ENCODE measurements at places on chromosomes 16 and 17.

- DNase-seq, result no peak
Observed at GRCh38 chr16:54286090-54286365, 559 bp downstream of the IRX3 start.

DNA sequence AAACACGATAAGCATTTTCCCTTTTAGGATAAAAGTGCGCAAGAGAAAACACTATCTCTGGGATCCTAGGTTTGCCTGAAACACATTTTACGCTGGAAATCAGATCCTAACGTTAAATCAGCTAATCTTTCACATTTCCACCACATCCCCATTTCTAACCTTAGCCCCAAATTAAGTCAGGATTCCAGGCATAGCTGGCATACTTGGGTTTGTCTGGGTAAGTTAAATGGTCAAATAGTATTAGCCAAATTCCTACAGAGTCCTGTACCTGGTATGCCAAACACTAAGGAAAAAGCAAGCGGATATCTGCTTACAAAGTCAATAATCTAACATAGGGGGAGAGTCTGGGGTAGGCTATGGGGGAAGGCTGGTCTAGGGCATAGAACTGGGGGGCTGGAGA, 557.4 kb upstream of the ZFHX3 start:
- no peak for DNase-seq

DNA sequence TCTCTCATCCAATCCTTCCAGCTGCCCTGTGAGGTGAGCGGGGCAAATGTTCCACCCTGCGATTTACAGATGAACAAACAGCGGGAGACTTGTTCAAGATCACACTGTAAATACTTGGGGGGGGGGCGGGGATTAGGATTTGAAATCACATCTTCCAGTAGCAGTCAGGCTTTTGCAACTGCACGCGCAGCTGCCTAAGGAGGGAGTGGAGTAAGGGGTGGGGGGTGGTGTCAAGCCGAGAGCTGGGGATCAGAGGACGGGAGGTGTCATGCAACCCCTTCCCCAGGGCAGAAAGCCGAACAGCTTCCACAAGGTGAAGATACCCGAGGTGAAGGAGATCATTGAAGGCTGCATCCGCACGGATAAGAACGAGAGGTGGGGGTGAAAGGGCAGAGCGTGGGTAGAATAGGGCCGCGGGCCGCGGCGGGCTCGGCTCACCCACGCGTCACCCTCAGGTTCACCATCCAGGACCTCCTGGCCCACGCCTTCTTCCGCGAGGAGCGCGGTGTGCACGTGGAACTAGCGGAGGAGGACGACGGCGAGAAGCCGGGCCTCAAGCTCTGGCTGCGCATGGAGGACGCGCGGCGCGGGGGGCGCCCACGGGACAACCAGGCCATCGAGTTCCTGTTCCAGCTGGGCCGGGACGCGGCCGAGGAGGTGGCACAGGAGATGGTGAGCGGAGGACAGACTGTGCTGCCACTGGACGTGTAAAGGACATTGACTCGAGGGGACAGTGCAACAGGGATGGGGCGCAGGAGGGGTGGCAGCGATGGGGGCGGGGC, 4.6 kb downstream of the WNK4 start:
- no peak for DNase-seq

DNA sequence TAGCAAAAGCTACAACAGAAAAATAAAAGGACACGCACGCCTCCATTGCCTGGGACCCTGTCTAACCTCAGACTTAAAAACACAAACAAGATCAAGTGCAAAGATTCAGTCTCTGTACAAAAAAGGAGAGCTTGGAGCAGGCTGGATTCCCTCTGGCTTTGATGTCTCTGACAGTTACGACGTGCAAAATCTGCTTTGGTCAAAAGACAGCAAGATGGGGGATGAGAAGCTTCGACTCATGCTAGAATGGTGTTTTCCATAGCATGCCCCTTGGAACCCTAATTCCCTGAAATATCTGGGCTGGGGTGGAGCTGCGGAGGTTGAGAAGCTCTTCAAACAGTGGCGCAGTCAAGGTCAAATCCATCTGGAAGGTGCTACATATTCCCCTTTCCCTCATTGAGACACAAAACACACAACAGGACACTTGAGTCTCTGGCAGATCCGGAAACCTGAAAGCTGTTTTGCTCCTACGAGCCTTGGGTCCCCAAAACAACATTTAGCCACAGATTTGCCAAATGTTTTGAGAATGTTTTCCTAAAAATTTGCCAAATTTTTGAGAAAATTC, 9.1 kb downstream of the MYH11 start:
- DNase-seq, result no peak

- DNase-seq, result no peak
Observed at GRCh38 chr16:78499399-78499798, 399.9 kb downstream of the WWOX start.

- DNase-seq, result no peak
Observed at GRCh38 chr16:30910427-30911029, 12.8 kb upstream of the FBXL19 start.

GRCh38 chr17:71004413-71004812, 835.1 kb downstream of the KCNJ2 start:
- DNase-seq, result no peak

DNA sequence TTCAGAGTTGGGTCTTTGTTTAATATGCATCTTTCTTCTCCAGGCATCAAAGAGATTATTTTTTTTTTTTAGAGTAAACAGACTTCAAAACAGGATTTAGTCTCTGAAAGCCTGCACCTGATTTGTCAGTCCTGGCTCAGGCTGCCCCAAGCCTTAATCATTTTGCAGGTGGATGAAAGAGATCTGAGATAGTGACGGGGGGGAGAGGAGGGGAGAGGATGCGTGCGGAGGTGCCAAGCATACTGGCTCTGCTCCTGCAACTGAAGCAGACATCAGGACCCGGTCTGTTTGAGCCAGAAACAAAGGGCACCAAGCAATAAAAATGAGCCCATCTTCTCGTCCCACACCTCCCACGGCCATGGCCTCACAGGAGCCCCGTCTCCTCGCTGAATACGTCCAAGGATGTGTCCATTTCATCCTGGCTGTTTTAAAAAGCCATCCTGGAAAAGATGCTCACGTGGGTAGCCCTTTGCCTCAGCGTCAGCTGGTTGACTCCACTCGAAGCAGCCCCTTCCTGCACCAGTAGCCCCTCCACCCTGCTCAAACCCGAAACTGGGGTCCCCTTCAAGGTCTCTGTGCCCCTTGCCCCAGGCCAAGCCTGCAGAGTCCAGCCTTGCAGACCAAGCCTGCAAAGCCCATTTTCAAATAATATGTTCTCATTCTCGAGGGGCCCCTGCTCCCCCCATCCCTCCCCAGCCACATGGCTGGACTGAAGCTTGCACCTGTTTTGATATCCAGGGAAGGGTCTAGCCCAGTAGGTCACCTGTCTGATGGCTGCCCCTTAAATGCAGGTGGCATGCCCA, 84.8 kb upstream of the TNRC6C start:
- DNase-seq, result no peak

DNA sequence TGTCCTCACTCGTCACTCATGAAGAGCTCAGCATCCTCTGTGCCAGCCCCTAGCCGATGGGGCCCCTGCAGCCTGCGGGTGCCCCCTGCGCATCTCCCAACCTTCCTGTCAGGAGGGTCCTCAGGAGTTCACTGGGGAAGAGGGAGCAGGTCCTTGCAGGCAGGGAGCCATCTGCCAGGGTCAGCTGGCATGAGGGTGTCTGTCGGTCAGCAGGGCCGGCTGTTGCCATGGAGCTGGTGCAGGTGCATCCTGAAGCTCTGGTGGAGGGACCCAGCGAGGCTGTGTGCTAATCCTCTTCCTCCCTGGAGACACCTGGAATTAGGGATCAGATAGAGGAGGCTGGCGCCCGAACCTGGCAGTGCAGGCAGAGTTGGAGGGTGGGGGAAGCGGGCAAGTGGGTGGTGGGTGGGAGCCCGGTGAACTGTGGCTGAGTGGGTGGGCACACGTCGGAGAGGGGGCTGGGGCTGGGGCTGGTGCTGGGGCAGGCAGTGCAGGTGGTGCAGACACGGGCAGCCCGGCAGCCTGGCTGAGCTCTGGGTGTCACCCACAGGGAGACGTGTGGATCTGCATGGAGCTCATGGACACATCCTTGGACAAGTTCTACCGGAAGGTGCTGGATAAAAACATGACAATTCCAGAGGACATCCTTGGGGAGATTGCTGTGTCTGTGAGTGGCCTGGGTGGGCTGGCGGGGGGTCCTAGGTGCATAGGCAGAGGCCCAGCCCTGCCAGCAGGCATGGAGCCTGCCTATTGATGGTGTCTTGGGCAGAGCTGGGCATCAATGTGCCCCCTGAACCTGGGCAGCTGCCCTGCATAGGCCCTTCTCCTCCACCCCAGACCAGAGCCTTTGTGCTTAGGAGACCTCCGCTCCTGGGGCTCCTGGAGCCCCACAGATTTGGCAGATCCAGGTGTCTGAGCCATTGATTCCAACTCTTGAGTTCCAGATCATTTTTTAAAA, 17.4 kb downstream of the MAP2K3 start:
- DNase-seq, result no peak

- DNase-seq, result no peak
Observed at GRCh38 chr16:56510544-56510943, 9.3 kb downstream of the BBS2 start.

- DNase-seq, result no peak
Observed at GRCh38 chr16:6892966-6893365, 439.7 kb upstream of the RBFOX1 start.

DNA sequence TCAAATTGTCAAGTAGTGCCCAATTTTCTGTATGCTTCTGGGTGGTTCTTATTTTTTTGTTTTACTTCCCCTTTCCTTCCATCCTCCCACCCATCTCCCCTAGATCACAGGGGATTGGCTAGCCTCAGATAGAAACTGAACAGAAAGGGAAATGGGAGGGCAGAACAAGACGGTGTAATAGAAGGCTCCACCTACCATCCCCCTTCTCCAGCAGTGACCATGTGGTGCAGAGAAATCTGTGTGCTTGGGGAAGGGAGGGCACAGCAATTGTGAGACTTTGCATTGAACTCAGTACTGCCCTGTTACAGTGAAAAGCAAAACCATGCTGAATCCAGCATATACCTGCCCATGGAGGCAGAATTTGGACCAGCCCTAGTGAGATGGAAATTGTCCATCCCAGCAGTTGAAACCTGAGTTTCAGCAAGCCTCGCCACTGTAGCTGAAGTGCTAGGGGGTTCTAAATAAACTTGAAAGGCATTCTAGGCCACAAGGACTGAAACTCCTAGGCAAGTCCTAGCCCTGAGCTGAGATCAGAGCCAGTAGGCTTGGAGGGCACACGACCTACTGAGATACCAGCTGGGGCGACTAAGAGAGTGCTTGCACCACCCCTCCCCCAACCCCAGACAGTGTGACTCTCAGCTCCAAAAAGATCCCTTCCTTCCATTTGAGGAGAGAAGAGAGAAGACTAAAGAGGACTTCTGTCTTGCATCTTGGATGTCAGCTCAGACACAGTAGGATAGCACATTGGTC, 5.2 kb downstream of the SLFN11 start:
- DNase-seq, result no peak

DNA sequence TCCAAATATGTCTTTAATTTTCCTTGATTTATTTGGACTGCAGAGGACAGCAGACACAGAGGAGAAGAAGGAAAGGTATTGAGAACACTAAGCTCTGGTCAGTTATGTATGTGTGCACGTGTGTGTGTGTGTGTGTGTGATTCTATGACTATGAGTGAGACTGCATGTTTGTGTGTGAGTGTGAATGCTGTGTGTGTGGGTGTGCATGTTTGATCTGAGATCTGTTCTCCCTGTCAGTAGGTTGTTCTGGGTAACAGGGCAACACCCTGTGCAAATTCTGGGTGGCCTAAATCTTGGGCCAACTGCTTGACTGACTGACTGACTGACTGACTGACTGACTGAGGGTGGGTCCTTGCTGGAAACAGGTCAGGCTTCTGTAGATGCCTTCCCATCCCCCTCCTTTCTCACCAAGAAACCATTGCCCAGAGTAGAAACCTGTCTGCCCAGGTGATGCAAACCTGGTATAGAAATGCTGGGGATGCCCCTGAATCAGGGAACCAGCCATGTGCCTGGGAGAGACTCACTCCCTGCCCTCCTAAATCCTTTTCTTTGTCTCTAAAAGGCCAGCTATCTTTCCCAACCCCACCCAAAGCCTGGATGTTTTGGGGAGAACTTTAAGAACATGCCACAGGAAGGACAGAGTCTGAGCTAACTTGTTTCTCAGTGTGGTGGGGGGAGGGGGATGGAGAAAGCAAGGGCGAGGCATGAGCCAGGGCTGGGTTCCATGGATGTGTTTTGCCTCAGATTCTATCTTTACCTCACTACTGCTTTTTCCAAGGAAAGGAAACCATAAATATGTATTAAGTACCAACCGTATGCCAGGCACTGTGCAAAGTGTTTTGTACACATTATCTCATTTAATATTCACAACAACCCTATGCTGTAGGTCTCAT, 4.5 kb upstream of the NR1D1 start:
- DNase-seq, result no peak

Measured in activated T-cell treated with anti-CD3 and anti-CD28 coated beads for 4 hours (primary cell).